ENCODE measurements at places on chromosomes 7 and 10.

- DNase-seq = no peak
These were observed 21.7 kb upstream of the GPER1 start for GRCh38 chr7:1066242-1066588.

- peak; percentile 36 for DNase-seq
These were observed 7.0 kb upstream of the RPEL1 start for GRCh38 chr10:103238506-103239252.

GRCh38 chr10:12828736-12829135 is 172.8 kb downstream of the CCDC3 start:
- DNase-seq = no peak

DNA sequence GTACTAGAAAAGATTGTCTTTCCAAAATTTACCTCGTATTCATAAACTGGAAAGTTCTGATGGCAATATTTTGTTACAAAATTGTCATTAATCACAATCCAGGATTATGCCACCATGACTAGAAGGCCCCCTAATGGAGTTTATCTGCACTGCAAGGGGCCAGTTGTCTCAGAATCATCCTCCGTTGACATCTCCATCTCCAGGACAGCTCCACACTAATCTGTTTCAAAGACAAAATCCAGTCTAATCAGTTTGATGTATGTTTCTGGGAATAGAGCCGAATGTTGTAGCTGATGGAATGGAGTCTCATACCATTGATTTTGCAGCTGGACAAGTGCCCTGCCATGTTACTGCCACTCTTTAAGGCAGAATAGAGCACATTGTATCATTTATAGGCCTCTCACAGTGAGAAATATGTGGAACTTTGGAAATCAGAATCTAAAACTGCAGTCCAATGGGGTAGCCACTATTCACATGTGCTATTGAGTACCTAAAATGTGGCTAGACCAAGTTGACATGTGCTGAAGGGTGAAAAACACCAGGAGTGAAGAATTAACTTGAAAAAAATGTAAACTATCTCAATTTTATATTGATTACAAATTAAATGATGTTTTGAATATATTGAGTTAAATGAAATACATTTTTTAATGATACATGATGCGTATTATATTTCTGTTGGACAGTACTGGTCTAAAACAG is 38.3 kb upstream of the TOMM7 start:
- no peak for DNase-seq

DNA sequence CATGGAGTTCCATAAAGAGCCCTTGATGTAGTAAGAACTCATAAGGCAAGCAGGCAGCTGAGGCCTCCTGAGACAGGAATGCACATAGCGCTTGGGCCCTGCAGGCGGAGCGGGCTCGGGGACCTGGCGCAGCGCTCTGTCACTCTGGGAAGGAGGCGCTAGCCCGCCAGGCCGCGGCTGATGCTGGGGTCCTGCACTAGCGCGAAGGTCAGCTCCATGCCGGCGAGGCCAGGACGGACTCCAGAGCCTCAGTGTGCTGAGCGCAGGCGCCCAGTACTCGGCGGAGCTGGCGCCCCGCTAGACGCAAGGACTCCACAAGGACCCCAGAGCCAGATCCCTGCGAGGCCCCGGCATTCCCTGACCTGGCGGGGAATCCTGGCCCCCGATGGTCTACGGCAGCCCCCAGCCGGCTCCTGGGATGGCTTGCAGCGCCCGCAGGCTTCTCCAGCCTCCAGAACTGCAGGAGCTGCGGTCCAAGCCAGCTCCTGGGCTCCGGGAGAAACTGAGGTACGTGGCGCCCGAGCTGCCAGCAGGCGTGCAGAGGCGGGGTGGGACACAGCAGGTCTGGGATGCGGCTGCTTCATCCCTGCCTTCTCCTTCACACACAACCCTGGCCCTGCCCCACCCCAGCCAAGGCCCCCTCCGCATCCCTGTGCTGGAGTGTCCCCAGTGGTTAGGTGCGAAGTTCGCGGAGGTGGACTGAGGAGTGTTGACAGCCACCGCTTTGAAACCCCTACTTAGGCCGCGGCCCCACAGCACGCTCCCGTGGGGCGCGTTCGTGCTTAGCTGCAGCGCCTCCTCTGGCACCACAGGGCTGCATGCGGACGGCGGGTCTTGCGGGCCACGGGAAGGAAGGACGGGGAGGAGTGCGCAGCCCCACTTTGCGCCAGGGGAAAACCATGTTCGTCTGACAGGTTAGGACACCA is 761.5 kb upstream of the POM121L12 start:
- DNase-seq = no peak

GRCh38 chr10:88735661-88736060 is 24.2 kb upstream of the LIPN start:
- DNase-seq = no peak

- no peak for DNase-seq
These were observed 37.8 kb downstream of the HHEX start for GRCh38 chr10:92727550-92727949.

GRCh38 chr10:118746246-118746645 is 8.5 kb downstream of the CACUL1 start:
- no peak for DNase-seq

Data from AG09319 (cell line).